ENCODE measurements at places on chromosomes 16 and 17.

DNA sequence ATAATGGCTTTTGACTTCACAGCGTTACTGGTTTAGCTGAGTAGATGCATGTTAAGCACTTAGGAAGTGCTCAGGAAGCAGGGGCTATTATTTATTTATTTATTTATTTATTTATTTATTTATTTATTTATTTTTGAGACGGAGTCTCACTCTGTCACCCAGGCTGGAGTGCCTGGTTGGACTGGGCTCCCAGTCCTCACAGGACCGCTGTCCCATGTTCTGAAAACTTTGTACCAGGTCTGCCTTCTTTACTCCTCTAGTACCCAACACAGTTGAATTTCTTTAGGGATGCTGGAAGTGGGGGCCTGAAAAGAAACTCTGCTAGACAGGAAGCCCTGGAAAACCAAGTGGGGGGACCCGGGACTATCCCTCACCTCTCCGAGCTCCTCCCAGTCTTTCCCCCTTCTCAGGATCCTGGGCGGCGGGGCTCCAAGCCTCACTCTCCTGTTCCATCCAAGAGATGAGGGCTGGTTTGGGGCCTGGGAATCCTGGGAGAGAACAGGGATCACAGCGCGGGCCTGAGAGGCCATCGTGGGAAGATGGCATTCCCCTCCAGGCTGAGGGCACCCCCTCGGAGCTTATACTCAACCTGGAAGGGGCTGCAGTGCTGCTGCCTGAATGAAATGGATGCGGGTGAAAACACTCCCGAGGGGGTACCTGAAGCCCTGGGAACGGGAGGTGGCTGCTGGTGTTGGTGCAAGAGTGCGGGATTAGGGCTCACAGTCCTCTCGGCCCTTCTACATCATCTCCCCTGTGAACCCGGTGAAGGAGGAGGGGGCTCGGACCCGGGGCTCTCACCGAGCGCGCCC, 674 bp downstream of the ZNF688 start:
- DNase-seq = peak; percentile 69

DNA sequence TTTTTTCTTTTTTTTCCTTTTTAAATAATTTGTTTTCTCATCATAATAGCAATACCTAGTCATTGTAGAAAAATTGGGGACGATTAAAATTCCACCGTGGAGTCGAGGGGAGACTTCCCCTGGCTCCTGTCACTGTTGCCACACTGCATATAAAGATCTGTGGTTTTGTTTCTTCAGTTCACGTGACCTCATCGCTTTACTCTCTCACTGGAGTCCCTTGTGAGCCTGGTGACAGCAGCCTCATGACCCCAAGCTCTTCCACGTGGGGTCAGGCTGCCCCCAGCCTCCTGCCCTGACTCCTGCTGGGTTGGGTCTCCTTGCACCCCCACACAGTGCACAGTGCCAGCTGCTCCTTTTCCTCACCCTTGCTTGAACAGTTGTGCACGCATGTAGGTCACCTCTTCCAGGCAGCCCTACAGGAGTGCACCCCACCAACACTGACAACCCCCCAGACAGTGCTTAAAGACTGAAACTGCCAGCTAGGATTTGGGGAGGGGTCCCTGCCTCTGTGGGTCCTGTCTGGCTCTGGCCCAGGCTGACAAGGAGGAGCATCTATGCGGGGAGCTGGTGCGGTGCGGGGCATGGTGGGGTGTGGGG, 7.3 kb upstream of the METRNL start:
- DNase-seq = no peak

GRCh38 chr17:43416998-43417890, 18.5 kb downstream of the ARL4D start:
- DNase-seq = peak; percentile 69

DNA sequence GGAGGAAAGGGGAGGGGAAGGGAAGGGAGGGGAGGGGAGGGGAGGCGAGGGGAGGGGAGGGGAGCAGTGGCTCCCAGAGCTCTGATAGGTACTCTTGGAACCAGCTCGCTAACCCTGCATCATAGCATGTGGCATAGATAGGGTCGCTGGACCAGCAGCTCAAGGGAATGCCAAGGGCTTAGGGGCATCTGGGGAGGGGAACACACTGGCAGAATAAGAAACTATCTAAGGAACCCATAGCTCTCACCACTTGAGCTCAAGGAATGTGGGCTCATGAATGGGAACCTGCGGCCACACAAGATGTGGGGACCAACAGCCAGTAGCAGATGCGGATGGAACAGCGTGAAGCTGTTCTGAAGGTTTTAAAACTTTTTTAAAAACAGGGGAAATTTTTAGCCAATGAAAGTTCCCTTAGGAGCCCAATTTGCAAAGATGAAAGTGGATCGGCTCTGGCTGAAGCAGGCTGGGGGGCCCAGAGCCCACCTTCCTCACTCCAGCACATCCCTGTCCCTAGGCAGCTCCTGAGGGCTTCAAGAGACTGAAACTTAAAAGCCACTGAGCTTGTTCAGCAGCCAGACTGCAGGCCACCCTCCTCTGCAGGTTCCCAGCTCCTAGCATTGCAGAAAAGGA, 46.9 kb downstream of the PIMREG start:
- peak; percentile 32 for DNase-seq

GRCh38 chr17:2778489-2778888, 17.7 kb upstream of the RAP1GAP2 start:
- DNase-seq = no peak

- DNase-seq = no peak
Measured at GRCh38 chr16:70766176-70766575, 34.8 kb downstream of the VAC14 start.

GRCh38 chr17:39863918-39864746, at the start of gene IKZF3:
TSS of gene IKZF3 (minus strand) at chr17:39864312. CDS start at chr17:39864126, 186 bp downstream.
- DNase-seq = peak; percentile 93

GRCh38 chr17:46151762-46152161, 41.5 kb downstream of the KANSL1 start:
- DNase-seq = no peak

- no peak for DNase-seq
Measured at GRCh38 chr17:7484919-7485377, 782 bp downstream of the POLR2A start.

DNA sequence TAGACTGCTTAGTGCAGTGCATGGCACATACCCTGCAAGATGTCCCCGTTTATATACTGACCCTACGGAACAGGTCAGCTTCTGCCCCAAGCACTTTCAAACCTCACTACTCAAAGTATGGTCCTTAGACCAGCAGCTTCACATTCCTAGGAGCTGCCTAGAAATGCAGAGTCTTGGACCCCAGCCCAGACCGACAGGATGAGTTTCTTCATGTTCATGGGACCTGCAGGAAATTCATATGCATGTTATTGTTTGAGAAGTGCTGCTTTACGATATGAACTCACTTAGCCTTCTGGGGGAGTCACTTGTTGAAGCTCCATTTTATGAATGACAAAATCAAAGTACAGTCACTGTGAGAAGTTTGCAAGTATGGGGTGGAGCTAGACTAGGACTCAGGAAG, 82.6 kb downstream of the DYNLRB2 start:
- no peak for DNase-seq

- no peak for DNase-seq
Measured at GRCh38 chr16:88435437-88436355, 17.4 kb upstream of the ZFPM1 start.

- DNase-seq = no peak
Measured at GRCh38 chr16:74926805-74927204, 58.1 kb downstream of the WDR59 start.

DNA sequence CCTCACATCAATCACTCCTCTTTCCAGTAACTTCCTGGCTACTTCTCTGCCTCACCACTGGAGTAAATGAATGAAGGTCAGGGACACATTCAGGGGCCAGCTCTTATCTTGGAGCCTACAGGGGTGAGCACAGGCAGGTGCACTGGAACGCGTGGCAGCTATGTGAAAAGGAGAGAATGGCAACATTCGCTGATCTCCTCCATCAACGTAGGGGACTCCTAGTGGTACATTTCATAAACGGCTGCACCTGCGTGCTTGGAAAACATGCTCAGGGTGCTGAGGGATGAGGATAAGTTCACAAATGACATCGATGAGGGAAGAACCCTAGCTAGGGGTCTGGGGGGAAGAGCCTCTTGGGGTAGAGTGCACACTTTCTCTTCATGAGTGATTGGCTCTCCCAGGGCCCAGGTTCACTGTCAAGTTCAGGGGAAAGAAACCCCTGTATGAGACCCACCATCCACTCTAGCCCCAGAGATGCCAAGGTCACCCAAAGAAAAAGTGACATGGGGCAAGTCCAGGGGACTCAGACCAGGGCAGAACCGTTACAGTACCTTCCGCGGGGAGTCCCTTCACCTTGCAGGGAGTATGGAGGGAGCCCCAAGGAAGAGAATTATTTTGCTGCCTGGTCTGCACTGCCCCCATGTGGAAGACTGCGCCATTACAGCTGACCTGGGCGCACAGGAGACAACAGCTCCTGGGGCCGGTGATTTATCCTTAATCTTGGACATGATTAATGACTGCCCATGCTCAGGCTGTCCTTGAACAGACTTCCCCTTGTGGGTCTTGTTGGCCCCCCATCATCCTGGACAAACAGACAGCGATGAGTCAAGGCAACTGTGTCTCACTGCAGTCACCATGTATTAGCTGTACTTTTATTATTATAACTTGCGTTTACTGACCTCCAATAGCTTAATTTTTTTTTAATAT, 30.1 kb downstream of the VAC14 start:
- DNase-seq = peak; percentile 75

DNA sequence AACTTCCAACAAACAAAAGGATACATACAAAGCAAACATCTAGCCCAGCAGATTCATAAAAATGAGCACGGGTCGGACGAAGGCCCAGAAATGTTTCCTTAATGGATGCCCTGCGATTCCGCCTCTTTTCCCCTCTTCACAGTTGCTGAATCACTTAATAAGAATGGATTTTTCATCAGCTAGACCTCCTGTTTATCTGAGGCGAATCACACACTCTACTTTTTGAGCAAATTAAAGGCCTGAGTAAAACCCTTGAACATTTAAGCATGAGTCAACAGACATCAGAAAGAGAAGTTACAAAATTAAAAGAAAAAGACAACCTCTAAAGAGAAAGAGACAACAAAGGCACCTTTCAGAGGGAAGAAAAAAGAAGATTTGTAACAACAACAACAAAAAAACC, 44.7 kb downstream of the HS3ST3A1 start:
- no peak for DNase-seq

DNA sequence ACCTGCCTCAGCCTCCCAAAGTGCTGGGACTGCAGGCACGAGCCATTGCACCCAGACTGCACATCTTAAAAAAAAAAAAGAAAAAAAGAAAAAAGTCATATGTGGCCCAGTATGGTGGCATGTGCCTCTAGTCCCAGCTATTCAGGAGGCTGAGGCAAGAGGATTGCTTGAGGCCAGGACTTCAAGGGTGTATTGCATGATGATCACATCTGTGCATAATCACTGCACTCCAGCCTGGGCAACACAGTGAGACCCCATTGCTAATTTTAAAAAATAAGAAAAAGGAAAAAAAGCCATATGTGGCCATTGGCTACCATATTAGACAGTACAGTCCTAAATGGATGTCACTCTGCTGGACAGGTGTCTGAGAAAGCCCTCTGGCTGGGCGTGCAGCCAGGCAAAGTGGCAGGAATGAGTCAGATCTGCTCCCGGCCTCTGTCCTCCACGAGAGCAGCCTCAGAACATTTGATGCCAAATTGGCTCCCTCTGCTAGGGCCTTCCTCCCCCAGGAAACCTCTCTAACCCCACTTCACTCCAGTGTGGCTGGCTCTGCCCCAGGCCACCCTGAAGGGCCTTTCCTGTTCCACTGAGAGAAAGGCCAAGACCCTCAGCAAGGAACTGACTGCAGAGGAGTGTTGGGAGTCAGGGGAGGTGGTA, 14.7 kb downstream of the CA7 start:
- DNase-seq = peak; percentile 81

GRCh38 chr17:56891751-56892150, 22.1 kb downstream of the TRIM25 start:
- DNase-seq = peak; percentile 71

All from upper lobe of right lung (tissue), 1 donor.